ENCODE measurements at places on chromosomes 11 and 22.

GRCh38 chr22:42160830-42161696 is 30.5 kb upstream of the CYP2D6 start:
- DNase-seq, result no peak

- DNase-seq, result no peak
Measured at GRCh38 chr11:28922386-28922981, 814.3 kb downstream of the METTL15 start.

DNA sequence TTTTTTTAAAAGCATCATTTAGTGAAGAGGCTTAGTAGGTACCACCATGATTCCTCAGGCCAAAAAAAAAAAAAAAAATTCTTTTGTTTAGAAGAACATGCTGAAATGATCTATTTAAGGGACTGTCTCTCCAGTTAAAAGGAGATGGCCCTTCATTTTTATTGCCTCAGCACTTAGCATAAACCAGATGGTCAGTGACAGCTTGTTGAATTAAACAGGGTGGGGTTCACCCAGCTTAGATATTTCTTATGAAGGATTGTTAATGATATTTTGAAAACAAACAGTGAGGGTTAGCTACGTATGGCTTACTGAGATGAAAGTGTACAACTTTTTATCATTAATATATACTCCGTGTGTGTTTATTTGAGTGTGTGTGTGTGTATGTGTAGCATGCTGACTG is 203.7 kb downstream of the FAM181B start:
- no peak for DNase-seq

DNA sequence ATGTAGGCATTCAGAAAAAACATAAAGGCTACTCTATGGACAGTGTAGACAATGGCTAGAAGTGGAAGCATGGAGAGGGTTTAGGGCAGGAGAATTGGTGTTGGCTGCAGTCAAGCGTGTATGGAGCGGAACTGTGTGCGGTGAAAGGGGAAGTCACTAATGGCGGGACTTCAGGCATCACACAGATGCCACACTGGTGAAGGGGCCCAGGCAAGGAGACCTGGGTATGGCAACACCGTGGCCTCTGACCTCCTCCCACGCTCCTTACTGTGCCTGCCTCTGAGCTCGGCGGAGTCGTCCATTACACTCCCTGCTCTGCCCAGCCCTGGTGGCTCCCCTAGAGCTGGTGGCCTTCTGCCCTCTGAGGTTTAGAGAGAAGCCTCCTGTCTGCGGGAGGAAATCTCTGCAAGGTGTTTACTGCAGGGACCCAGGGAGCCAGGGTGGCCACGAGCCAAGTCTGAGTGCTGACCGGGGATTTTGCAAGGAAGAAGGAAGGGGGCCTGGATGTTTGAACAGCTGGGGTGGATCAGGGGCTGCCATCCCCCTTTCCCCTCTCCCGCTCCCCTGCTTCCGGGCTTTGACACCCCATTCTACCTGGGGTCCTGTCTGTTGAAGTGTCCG is 75.1 kb upstream of the TSPAN18 start:
- DNase-seq, result no peak

DNA sequence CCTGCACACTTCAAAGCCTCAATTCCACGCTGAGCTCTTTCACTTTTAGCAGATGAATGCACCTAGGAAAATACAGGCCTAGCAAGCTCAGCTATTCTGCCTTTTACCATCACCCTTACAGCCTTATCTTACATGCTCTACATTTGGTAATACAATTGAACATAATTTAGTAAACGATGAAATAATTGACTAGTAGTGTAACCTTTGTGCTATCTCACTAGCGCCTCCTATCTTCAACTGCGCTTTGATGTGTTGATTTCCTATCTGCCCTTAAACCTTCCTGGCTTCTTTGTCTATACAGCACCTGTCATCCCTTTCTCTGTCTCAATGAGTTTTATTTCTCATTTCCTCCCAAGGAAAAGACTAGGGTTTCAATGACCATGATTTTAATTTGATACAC is 149.7 kb downstream of the LRRC4C start:
- DNase-seq, result no peak

DNA sequence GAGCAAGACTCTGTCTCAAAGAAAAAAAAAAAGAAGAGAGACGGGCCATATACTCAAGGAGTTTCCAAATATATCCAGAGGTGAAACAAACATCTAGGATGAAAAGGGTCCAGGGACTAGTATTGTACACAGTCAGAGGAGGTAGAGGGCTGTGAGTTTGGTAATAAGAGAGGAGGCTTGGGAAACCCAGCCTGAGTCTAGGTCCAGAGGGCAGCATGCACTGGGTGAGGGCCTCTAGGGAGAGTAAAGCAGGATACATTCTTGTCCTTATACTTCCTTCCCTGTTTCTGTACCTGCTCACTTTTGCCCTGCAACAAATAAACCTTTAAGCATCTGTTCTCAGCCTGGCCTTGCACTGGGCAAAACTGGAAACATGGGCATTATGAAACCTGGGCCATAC is 31.5 kb downstream of the STIM1 start:
- DNase-seq, result no peak

- DNase-seq, result no peak
Measured at GRCh38 chr11:119916568-119916967, 187.6 kb upstream of the NECTIN1 start.

DNA sequence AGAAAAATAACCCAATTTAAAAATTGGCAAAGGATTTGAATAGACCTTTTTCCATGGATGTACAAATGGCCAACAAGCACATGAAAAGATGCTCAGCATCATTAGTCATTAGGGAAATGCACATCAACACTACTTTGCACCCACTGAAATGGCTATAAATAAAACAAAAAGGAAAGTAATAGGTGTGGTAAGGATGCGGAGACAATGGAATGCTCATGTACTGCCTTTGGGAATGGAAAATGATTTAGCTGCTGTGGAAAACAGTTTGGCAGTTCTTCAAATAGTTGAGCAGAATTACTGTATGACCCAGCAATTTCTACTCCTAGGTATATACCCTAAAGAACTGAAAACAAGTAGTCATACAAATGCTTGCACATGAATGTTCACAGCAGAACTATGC is 37.4 kb downstream of the LARGE2 start:
- no peak for DNase-seq

DNA sequence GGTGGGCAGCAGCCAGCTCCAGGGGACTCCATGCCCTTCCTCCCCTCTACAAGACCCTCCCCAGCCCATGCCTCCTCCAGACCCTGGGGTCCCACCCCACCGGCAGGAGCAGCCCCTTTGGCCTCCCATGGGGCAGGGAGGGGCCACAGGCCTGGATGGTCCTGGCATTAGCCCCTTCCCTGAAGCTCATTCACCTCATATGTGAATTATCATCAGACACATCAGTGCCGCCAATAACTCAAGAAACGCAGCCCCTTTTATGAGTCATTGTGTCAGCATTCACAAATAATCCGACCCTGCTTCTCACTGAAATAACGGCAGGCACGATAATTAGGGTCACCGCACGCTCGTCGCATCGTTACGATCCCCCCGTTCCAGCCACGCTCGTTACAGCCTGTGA is 124.2 kb downstream of the BRD1 start:
- DNase-seq, result no peak

DNA sequence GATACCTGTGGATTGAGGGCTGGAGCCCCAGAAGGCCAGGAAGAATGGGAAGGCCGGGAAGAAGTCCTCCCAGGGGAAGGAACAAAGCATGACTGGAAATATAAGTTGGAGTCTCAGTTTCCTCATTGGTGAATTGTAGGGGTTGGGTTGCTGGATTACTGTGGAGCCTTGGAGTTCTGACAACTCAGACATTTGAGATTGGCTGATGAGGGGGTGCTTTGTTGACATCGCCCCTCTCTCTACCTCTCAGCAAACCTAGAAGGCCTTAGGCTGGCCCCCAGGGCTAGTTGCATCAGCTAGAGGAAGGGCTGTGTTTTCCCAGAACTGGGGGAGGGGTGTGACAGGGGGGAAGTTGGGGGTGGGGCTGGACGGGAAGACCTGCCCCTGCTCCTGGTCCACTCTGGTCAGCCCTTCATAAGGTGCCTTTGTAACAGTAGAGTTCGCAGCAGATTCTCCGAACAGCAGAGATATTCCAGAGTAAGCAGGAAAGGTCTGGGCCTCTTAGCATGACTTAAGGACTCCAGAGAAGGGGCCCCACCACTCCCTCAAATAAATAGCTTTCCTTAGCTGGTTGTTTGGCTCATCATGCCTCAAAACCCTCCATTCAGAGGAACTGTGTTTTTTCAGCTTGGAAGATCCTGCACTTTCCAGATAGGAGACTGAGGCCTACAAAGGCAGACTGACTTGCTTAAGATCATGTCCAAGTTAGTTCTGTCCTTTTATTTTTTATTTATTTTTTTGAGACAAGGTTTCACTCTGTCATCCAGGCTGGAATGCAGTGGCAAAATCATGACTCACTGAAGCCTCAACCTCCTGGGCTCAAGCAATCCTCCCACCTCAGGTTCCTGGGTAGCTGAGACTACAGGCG is 12.5 kb upstream of the THRSP start:
- DNase-seq, result no peak

GRCh38 chr11:61028135-61028729 is 56.8 kb downstream of the CD6 start:
- DNase-seq, result peak; percentile 84

- no peak for DNase-seq
Measured at GRCh38 chr11:59259867-59260475, 47.2 kb upstream of the MPEG1 start.

Measured in activated CD4-positive, alpha-beta T cell treated with anti-CD3 and anti-CD28 coated beads, Interleukin-2, amount 50 U/mL, for 48 hours (primary cell).